ENCODE measurements at places on chromosomes 13 and 19.
A peak's percentile ranks its signal among the peaks of the same experiment; 100 is the strongest.

GRCh38 chr13:60509601-60510386, 112.8 kb downstream of the TDRD3 start:
- peak; percentile 5 for DNase-seq

DNA sequence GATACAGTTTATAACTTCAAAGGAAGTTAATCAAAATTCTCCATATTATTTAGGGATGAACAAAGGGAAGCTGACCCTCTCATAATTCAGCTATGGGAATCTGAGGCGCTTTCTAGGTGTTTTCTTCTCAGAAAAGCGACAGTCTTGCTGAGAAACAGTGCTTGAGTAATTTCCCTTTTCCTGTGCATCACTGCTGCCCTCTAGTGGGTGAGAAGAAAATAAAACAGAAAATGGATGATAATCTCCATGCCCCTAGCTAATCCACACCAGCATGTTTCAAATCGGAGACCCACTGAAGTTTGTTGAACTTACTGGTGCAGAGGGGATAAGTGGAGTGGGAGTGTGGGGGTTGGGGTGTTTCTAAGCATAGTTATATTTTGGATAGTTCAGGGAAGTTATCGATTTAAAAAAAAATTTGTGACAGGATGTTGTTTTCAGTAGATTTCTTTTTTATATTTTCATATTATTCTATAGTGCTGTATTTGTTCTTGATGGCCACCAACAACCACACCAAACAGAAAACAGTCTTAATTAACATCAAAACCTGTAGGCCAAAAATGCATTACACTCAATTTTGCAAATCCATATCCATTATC, 21.4 kb downstream of the LCP1 start:
- DNase-seq: peak; percentile 34

- DNase-seq: no peak
These were observed 2.6 kb upstream of the PDE4A start for GRCh38 chr19:10417541-10418234.

- no peak for DNase-seq
These were observed 24.7 kb downstream of the SMARCA4 start for GRCh38 chr19:10985502-10985901.

- DNase-seq: no peak
These were observed 4.6 kb downstream of the IGFL4 start for GRCh38 chr19:46035986-46036743.

GRCh38 chr19:38910488-38910887, 1.5 kb downstream of the CCER2 start:
- no peak for DNase-seq

GRCh38 chr13:36074659-36075058, 56.5 kb downstream of the DCLK1 start:
- DNase-seq: no peak

- no peak for DNase-seq
These were observed 68.5 kb upstream of the CLDN10 start for GRCh38 chr13:95484052-95484451.

DNA sequence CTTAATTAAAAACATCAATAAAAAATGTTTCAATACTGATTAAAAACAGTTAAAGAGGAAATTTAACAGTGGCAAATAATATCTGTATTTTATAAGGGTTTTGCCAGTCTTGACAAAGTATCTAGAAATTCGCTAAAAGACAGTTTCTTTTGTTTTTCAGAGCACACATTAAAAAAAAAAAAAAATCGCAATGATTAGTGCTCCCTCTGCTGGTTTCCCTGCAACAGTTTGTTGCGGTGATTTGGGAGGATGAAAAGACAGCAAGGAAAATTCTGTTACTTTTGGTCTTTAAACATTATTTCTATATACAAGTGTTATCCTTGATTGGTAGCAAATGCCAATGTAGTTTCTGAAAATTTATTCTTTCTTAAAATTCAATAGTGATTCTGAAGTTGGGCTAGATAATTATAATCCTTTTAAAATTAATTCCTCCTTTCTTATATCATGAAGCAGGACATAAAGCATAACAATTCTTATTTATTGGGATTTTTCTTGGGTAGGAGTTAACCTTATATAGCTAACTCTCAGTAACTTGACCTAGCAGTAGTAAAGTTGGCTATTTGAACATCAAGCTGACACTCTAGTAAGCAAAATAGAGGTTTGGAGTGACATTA, 23.1 kb upstream of the SPRY2 start:
- peak; percentile 33 for DNase-seq

DNA sequence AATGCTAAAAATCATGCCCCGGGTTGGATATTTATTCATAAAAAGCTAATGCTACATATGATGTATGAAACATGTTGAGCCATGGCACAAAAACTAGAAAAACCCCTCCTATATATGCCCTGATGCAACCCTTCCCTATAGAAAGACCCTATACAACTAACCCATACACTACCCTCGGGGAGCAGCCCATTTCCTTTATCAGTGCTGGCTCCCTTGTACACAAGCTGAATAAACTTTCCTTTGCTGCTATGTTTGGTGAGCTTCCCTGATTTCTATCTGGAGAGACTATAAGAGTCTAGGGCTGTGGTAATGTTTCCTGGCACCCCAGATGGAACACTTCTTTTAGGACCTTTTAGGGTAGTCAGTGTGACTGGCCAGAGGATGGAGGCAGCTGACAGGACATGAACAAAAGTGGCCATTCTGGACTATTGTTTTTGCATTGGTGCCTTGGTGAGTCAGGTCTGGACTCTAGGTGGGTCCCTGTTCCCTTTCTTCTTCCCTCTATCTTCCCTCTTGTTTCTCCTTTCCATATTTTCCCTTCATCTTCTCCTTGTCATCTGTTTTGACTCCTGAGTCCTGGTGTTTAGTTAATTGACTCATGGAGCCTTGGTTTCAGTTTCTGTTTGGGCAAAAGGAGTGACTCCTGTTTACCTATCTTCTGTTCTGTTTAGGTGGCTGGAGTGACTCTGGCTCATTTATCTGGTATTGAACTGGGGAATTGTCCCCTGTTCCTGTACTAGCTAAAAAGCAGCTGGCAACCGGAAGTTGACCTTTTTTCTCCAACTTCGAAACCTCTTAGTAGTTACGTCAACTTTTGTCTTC, 1321.8 kb upstream of the PCDH9 start:
- DNase-seq: no peak

All from amniotic epithelial cell (primary cell).